ENCODE measurements at places on chromosomes 2 and 18.

GRCh38 chr18:2939317-2939716, 73.6 kb downstream of the LPIN2 start:
- no peak for DNase-seq

DNA sequence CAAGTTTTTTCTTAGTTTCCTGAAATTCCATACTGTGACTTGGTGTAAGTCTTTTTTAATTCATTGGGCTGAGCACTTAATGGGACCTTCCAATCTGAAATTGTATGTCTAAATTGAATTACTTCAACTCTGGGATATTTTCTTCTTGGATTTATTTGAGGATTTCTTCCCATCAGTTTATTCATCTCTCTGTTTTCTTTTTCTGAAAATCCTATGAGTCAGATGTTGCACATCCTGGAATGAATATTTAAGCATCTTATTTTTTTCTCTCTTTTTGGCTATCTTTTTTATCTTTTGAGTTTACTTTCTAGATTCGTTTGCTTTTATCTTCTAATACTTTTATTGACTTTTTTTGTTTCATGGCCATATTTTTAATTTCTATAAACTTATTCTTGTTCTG, 55.4 kb upstream of the ACYP2 start:
- DNase-seq = peak; percentile 30

DNA sequence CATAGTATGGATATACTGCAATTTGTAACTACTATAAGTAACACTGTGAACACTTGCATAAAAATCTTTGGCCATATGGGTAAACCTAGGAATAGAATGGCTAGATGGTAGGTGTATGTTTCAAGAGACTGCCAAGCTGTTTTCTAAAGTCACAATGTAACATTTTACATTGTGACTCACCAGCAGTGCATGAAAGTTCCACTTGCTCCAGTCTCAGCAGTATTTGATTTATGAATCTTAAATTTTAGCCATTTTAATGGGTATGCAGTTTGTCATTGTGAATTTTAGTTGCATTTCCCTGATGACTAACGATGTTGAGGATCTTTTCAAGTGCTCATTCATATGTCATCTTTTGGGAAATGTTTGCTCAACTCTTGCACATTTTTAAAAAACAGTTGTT, 86.1 kb downstream of the FARSB start:
- DNase-seq = peak; percentile 25

DNA sequence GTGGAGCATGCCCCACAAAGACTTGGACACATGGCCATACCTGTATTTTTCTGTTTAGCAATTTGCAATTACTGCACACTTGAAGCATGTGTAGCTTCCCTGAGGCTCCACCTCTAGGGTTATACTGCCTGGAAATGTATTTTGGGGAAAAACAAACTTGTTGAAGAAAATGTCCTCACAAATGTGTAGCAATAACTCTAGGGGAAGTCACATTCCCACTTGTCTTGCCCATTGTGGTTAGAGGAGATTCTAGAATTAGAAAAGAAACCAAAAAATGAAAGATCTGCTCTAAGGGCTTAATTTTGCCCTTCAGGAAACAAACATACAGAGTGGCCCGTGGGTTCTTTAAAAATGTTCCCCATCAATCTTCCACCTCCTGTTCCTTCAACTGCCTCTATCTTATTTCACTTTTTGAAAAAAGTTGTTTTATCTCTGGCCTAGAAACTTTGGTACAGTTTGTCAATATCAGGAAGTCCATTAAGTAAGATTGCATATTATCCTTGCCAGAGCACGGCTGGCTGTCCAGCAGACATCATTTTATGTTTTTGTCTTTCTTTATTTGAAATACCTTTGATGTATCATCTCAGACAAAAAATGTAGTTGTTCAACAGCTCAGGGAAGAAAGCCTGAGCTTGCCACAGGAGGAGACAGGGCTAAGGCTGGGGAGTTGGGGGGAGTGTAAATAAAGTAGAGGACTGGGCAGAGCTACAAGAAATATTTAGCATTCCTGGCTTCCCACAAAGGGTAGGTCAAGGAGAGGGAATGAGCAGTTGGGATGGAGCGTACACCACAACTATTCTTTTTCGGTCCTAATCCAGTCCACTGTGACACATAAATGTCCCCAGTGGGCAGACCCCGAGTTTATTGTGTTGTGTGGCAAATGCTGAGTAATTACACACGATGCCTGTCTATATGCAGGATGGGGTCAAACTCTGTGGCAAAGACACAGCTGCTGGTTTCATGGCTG, 96.8 kb upstream of the CDC42EP3 start:
- DNase-seq = peak; percentile 86

DNA sequence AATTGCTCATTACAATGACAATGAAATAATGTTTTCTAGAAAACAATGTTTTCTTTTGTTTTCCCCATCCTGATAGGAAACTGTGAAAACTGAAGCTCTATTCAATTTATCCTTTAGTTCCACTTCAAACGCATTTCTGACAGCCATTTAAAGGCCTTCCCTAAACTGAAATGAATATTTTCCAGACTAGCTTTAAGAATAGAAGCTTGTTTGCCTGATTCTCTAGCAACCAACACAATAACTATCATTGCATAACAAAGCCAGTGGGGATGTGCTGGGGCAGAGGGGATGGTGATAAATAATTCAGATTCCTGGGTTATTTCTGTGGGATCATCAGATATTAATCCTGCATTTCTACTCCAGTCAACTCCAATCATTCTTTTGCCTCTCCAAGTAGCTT, 427.1 kb downstream of the RND3 start:
- DNase-seq = peak; percentile 10

DNA sequence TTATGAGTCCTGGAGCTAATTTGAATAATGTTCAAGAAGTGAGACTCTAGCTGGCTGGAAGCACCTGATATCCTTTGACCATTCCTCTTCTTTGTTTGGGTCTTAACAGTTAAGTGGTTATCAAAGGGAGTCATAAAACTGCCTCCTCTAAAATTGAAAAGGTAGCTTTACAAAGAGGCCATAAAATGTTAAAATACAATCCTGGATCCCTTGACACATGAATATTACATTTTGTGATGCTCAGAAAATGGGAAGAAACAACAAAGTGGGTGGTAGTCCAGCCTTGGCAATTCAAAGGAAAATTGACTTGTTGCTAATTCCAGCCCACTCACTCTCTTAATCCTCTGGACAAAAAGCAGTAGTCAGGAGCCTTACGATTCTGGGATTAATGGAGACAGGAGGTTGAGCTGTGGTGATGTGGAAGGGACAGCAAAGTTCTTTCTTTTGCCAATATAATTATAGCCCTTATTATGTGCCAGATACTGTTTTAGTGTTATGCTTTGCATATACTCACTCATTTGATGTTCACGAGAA, 339.2 kb downstream of the PDE11A start:
- no peak for DNase-seq

DNA sequence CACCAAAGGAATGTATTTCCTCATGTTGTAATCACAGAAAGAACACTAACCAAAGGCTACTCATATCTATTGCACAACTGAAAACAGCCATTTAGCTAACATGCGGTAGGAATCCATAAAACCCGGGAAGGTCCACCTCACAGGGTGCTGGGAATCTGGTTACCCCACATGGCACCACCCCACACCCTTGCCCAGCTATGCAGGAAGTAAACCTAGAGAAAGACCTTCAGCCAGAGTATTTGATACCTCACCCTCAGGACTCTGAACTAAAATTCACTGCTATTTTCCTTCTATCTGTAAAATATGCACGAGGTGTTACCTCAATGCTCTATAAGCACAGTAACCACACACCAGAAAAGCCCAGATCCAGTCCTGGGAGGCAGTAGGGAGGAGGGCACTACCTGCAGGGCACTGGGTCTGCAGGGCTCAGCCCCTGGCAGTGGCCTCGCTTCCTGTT, 45.8 kb downstream of the PTPN2 start:
- peak; percentile 90 for DNase-seq

Measured in AG08395 (cell line).